GM23338 (cell line): ENCODE measurements at places on chromosomes 5 and 9. TPM values are rescaled to one million over a fixed set of nuclear protein-coding genes. Genes with fewer than 3 reads are reported as not detected.

Gene GRM6
- 0.19 and 0.50 TPM in 2 replicates for polyA plus RNA-seq

Gene HOMER1
- polyA plus RNA-seq, result 77.9 and 80.3 TPM in 2 replicates

Gene CAST
- 53.0 and 57.7 TPM in 2 replicates for polyA plus RNA-seq

Gene TRIM36
- polyA plus RNA-seq, result 4.3 and 4.4 TPM in 2 replicates

Gene PCDHA1
- 0.52 and 0.81 TPM in 2 replicates for polyA plus RNA-seq

Gene KCNIP1
- 0.42 and 0.87 TPM in 2 replicates for polyA plus RNA-seq

Gene SPATA31C1
- 0.16 TPM in 1 of 2 replicates, not detected in the other for polyA plus RNA-seq

Gene ZNF300
- polyA plus RNA-seq, result 10.9 and 15.1 TPM in 2 replicates

Gene GZMA
- not detected in 2 replicates for polyA plus RNA-seq

Gene TSSK1B
- polyA plus RNA-seq, result not detected in 2 replicates

Gene C5orf15
- polyA plus RNA-seq, result 28.6 and 37.7 TPM in 2 replicates

Gene FRRS1L
- 0.37 and 0.54 TPM in 2 replicates for polyA plus RNA-seq

Gene FGF18
- polyA plus RNA-seq, result 0.75 and 0.86 TPM in 2 replicates

Gene PCDHA8
- polyA plus RNA-seq, result 0.56 and 0.86 TPM in 2 replicates
